ENCODE measurements at places on chromosomes 12 and 14. TPM values are rescaled to one million over a fixed set of nuclear protein-coding genes. Genes with fewer than 3 reads are reported as not detected.

The KRT85 gene
- total RNA-seq, result not detected

The LRFN5 gene
- total RNA-seq, result not detected

The MYH6 gene
- total RNA-seq, result not detected

The FGF23 gene
- not detected for total RNA-seq

The C12orf60 gene
- 0.33 TPM for total RNA-seq

The DICER1 gene
- total RNA-seq, result 52.9 TPM

The BHLHE41 gene
- 3.7 TPM for total RNA-seq

DNA sequence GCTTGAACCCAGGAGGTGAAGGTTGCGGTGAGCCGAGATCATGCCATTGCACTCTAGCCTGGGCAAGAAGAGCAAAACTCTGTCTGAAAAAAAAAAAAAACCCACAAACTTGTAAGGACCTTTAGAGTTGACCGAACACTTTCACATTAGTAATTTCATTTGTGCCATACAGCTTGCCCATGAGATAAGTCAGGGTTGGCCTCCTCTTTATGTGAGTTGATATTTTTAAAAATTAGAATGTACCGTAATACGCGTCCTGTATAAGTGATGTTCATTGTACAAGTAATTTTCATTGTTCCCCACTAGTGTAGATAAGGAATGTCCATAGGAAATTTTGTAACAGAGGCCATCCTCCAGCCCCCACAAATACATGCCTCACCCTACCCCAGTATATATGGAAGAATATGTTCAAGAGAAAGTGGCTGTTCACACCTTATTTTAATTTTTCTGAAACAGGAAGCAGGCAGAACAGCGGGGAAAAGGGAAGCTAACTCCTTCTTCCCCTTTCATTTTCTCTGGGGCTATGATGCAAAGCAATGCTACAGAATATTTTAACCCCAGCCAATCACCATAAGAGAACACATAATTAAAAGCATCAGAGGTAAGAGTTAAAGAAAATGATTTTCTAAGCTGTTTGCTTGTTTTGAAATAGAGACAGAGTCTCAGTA is 31.9 kb upstream of the HIF1A start:
- H3K36me3 ChIP-seq, result no peaks in the 10 kb centered on the region
- H3K4me3 ChIP-seq, result no peak overlapping the region
- peak; percentile 46 for DNase-seq
- peaks cover 49% of the 10 kb centered on the region for H3K4me1 ChIP-seq
- H3K27ac ChIP-seq, result peak overlapping the region; percentile 84

GRCh38 chr14:30345511-30345910 is 213.4 kb upstream of the G2E3 start:
- no peak overlapping the region for H3K4me3 ChIP-seq
- no peak overlapping the region for H3K27ac ChIP-seq
- no peaks in the 10 kb centered on the region for H3K4me1 ChIP-seq
- H3K27me3 ChIP-seq, result no peaks in the 10 kb centered on the region
- DNase-seq, result no peak
- no peaks in the 10 kb centered on the region for H3K36me3 ChIP-seq

DNA sequence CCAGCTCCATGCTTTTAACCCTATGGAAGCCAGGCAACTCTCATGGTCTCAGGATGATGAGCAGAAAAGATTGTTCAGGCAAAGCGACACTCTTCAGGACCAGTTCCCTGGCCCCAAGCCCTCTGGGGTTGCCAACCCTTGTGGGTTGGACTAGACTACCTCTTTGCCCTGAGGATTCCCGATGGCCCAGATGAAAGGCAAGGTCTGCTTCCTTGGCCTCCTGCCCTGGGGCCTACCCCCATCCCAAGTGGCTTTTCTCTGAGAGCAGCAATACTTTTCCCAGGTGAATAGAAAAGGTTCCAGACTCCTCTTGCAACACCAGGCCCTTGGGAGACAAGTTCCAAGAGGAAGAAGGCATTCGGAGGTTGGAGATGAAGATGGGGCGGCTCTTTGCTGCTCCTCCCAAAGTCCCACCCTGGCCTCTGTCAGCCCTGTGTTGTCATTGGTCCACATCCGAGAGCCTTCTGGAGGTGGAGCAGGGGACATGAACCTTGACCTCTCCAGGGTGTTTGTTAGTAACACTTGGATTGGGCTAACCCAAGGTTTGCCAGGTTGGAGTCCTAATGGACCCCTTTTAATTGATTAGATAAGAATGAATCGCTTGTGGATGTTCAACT is 131.1 kb downstream of the GCH1 start:
- no peak for DNase-seq
- peaks cover 27% of the 10 kb centered on the region for H3K4me1 ChIP-seq
- H3K36me3 ChIP-seq, result no peaks in the 10 kb centered on the region
- no peak overlapping the region for H3K27ac ChIP-seq
- no peak overlapping the region for H3K4me3 ChIP-seq
- H3K27me3 ChIP-seq, result peaks cover 17% of the 10 kb centered on the region

DNA sequence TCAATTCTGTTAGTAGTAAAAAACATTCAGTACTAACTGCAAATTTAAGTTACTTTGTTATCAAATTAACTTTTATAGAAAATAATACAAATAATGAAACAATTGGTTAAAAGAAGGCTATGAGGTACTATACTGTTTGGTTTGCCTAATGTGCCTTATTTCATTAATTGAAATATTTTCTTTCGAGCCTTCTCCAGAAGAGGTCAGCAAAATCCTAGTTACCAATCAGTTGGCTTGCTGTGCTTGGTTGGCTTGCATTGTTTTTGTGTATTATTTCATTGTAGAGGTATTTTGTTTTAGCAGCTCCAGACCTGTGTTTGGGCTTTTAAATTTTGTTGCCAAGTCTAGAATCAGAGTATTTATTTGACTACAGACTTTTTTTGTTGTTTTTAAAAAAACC is 68.5 kb downstream of the AEBP2 start:
- peaks cover 15% of the 10 kb centered on the region for H3K36me3 ChIP-seq
- H3K4me3 ChIP-seq, result no peak overlapping the region
- H3K27ac ChIP-seq, result no peak overlapping the region
- DNase-seq, result no peak

DNA sequence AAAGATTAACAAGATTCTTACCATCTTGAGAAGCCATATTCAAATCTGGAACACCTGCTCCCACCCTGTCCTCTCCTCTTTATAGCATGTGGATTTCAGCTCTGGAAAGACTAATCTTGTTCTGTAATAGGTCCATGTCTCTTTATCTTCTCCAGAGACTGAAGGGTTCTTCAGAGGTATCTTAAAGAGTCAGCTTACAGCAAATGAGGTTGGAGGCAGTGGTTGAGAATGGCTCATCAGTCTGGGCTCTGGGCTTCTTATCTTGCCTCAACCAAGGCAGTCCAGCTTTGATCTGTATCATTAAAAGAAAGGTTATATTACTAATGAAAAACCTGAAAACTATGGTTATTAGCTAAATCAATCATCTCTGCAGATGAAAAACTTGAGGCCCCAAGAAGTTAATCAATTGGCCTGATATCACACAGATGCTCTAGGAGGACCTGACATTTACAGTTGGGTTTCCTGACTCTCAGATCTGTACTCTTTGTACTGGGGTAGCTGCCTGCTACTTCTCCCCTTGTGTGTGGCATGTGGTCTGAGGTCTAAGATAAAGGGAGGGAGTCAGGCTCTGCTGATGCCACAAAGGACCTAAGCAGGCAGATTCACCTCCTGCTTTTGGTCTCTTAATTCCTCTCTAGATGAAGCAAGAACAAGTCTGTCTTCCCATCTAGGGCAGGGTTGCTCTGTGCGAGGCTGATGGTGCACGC is 1.7 kb upstream of the AKAP6 start:
- H3K4me3 ChIP-seq, result no peak overlapping the region
- no peaks in the 10 kb centered on the region for H3K36me3 ChIP-seq
- no peak overlapping the region for H3K27ac ChIP-seq
- H3K27me3 ChIP-seq, result no peaks in the 10 kb centered on the region

DNA sequence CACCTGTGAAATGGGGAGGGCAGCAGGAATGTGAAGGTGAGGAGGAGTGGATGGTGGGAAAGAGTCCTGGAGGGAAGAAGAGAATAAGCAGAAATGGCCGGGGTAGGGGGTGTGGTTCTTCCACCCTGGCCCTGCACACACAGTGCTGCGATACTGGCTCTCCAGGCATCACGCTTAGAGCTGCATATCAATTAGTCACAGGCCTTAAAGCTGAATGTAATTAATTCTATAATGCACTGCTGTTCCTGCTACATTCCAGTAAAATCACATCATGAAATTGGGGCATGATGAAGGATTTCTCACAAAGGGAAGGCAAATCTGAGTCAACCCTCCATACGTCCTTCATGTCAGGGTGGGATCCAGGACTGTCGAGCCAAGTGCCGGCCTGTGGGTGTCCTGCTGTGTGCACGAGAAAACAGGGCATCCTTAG is 566.1 kb downstream of the BCL11B start:
- no peak for DNase-seq
- H3K27me3 ChIP-seq, result no peaks in the 10 kb centered on the region
- peaks cover 18% of the 10 kb centered on the region for H3K4me1 ChIP-seq
- no peak overlapping the region for H3K27ac ChIP-seq
- no peaks in the 10 kb centered on the region for H3K36me3 ChIP-seq

GRCh38 chr14:68759017-68759560 is 33.8 kb downstream of the ZFP36L1 start:
- H3K27me3 ChIP-seq, result no peaks in the 10 kb centered on the region
- no peak overlapping the region for H3K4me3 ChIP-seq
- DNase-seq, result no peak
- H3K4me1 ChIP-seq, result peaks cover 20% of the 10 kb centered on the region
- H3K27ac ChIP-seq, result no peak overlapping the region

- H3K4me1 ChIP-seq, result no peaks in the 10 kb centered on the region
- no peak overlapping the region for H3K27ac ChIP-seq
- no peak overlapping the region for H3K4me3 ChIP-seq
- H3K27me3 ChIP-seq, result no peaks in the 10 kb centered on the region
- no peak for DNase-seq
- no peaks in the 10 kb centered on the region for H3K36me3 ChIP-seq
These were observed 30.7 kb downstream of the CRADD start for GRCh38 chr12:93707836-93708235.
